NCI-H510A (cell line): ENCODE measurements at places on chromosomes 6 and 20.

- DNase-seq: no peak
These were observed 18.7 kb upstream of the SFT2D1 start for GRCh38 chr6:166361077-166361429.

DNA sequence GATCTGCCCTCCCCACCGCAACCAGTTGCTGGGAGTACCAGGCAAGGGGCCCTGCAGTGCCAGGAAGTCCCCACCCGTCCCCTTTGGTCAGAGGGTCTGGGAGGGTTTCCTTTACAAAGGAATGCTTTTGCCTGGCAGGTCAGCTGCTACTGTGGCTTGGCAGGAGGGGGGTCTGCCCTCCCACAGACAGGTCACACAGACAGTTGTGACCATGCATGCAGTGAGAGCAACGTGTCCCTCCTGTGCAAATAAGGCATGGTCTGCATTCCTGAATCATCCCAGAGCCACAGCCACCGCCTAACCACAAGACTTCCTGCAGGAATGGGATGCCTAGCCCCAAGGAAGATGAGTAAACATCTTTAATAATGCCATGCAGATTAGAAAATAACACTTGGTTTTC lies 439 bp upstream of the F13A1 start:
- DNase-seq: no peak

DNA sequence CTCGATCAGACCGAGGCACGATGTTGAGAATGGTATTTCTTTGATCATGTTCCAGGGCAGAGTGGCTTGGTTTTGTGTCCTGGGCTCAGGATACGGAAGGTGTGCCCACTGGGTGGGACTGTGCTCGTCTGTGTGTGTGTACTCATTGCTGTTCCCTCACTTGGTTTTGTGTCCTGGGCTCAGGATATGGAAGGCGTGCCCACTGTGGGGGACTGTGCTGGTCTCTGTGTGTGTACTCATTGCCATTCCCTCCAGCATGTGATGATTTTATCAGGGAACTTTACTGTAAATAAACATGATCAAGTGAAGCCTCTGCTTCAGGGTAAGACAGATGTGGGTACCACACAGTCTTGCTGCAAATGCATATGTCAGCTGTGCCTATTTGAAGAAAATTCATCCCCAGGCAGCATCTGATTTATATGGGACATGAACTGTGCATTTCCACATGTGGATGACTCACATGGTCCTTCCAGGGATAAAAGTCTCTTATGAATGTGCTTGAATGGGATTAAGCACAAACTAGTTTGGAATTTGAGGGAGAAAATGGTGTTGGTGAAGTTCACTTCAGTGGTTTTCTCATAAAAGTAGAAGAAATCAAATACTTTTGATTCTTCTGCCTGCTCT lies 274.3 kb downstream of the QKI start:
- DNase-seq: no peak

DNA sequence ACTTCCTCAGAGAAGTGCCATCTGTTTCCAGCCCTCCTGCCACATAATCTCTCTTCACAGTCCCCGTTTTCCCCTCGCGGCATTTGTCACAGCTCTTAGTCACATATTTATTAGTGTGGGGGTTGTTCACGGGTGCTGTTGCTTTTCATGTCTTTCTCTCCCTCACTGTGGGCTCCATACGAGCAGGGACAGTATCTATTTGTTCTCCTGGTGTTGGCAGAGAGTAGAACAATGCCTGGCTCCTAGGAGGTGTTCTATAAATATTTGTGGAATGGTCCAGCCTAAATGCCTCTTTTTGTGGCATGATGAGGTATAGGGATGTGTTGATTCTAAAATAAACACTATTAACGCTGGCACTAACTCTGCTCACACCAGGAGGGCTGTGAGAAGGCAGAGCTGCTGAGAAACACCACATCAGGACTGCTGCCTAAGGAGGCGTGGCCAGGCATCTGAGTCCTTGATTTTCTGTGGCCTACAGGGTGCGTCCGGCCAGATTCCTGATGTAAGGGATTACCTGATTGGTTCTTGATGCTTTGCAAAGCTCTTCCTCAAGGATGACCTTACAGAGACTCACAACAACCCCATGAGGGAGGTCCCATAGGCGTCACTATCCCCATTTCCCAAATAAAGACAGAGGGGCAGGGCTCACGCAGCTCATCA lies 219.8 kb upstream of the ARID1B start:
- peak; percentile 77 for DNase-seq
